ENCODE measurements at places on chromosomes 4 and X. TPM values are rescaled to one million over a fixed set of nuclear protein-coding genes. Genes with fewer than 3 reads are reported as not detected.

PITX2 gene
- total RNA-seq = 1.0 TPM

HHIP gene
- 0.60 TPM for total RNA-seq

SPATA18 gene
- total RNA-seq = 3.5 TPM

DCHS2 gene
- total RNA-seq = not detected

GRIA3 gene
- total RNA-seq = not detected

F11 gene
- total RNA-seq = not detected

FAT1 gene
- total RNA-seq = 152 TPM

SCML2 gene
- 7.2 TPM for total RNA-seq

CENPVL2 gene
- total RNA-seq = not detected

ANKRD17 gene
- 23.3 TPM for total RNA-seq

UNC5C gene
- 0.01 TPM for total RNA-seq

TMPRSS11D gene
- total RNA-seq = not detected

All from A549 treated with Mapracorat at 1 μM for 4 hours (cell line).